ENCODE measurements at places on chromosomes 1 and 21. TPM values are rescaled to one million over a fixed set of nuclear protein-coding genes. Genes with fewer than 3 reads are reported as not detected.

DNA sequence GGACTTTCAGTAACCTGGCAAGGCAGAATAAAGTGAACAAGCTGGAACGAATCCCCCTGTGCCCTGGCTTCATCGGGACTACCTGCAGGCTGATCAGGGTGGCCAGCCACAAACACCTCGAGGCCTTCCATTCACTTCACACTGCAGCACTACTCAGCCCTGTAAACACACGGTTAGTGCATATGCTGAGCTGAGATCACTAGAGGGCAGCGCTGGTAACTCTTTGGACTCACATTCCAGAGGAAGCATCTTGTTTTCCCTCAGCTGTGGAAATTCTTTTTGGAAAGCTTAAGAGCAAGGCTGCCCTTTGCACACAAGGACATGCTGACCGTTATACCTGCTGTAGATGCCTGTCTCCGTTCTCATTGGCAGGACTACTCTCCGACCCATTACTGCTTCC lies 32.1 kb downstream of the PCSK9 start:
- no peak for DNase-seq

GRCh38 chr1:226661271-226661670 lies 77.8 kb downstream of the ITPKB start:
- no peak for DNase-seq

DNA sequence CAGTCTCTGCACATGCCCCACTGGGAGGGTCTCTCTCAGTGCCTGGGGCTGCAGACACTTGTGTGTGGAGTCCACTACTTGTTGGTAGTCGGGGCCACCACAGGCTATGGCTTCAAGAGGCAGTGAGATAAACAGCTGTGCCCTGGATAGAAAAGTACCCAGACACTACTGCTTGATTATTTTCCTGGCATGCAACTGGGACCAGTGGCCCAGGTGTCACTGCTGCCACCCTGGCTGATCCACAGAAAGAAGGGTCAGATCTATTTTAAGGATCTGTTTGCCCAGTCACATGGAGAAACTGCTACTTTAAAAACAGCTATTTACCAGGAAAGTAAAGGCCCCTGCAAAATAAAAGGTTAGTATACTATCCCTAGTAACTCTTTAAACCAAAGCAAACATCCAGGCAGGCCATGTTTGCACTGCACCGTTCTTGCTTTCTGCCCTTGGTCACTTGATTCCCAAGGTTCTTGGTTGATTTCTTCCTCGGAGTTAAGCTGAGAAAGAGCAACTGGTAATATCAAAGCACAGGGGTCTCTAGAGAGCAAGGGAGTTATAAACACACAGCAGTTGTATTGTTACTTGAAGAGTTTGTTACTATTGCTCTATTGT lies 99.9 kb downstream of the GLUL start:
- no peak for DNase-seq

DNA sequence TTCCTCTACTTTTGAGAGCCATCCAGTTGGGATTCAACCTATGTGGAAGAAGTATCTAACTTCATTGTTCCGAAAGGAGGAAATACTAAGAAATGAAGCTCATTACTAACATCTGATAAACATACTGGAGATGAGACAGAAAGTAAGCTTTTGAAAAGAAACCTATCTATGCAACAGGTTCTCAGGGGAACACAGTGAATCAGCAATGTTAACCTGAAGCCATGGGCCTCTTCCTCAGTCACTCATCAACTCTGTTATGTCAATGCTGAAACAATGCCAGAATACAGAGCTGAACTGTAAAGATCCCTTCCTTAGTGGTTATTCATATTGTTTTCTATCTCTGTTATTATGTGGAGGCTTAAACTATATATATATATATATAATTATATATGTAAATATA lies 55.5 kb upstream of the ESRRG start:
- no peak for DNase-seq

GRCh38 chr1:40651138-40651857 lies 14.2 kb downstream of the RIMS3 start:
- no peak for DNase-seq

DNA sequence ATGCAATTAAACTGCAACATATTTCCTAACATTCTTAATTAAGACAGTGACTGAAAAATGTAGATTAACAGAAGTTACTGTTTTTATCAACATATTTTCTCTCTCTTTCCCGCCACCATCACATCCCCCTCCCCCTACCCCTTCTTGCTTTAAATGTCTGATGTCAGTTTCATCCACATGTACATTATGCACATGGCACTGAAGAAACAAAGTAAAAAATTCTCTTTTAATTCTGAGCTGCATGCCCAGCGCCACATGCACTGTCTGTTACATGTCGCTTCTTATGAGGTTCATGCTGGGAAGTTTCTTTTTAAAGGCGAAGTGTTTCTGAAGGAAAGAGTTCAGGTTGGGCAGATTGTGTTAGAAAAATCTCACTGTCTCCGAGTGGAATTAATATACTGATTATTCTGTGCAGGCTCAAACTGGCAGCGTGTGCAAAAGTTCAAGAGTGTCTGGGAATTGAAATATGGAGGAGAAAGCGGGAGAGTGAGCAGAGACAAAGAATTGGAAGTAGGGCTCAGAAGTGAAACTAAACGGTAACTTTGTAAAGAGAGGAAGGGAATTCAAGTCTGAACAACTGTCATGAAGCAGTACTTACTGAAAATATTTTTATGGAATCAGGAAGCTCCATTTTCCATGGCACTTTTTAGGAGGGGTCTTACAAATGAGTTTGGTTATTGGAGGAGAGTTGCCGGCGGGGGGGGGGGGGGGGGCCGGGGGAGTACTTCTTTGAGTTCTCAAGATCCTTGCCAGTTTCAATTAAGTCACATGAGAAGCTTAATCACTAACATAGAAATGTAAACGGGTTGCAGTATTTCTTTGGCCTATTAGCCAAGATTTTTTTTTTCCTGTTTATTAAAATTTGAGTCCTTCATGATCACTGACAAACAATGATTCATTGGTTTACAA lies 217.6 kb downstream of the SDCCAG8 start:
- DNase-seq: no peak

- DNase-seq: no peak
Measured at GRCh38 chr1:226593541-226593940, 45.0 kb downstream of the STUM start.

Gene KISS1
- total RNA-seq: not detected

Gene FOXO6
- 0.53 TPM for total RNA-seq

Gene RNF186
- total RNA-seq: not detected

Gene AK5
- total RNA-seq: not detected

Gene APOBEC4
- total RNA-seq: not detected

Measured in esophagus squamous epithelium (tissue), 5 donors.